ENCODE measurements at places on chromosomes 3 and 15. TPM values are rescaled to one million over a fixed set of nuclear protein-coding genes. Genes with fewer than 3 reads are reported as not detected.

GRCh38 chr3:170180079-170180907 lies 1.2 kb downstream of the PHC3 start:
- no peaks in the 10 kb centered on the region for H3K36me3 ChIP-seq
- peak overlapping the region; percentile 97 for H3K27ac ChIP-seq
- no peaks in the 10 kb centered on the region for H3K27me3 ChIP-seq
- DNase-seq, result no peak

- no peak for DNase-seq
- peaks cover 21% of the 10 kb centered on the region for H3K4me1 ChIP-seq
- no peaks in the 10 kb centered on the region for H3K36me3 ChIP-seq
- no peaks in the 10 kb centered on the region for H3K27me3 ChIP-seq
- no peak overlapping the region for H3K27ac ChIP-seq
These were observed 17.8 kb downstream of the USP3 start for GRCh38 chr15:63522225-63522578.

GRCh38 chr3:172391592-172392302 lies 56.5 kb downstream of the GHSR start:
- no peak overlapping the region for H3K4me3 ChIP-seq
- H3K27ac ChIP-seq, result no peak overlapping the region
- H3K27me3 ChIP-seq, result no peaks in the 10 kb centered on the region

Gene SI
- total RNA-seq, result 1.7 TPM

DNA sequence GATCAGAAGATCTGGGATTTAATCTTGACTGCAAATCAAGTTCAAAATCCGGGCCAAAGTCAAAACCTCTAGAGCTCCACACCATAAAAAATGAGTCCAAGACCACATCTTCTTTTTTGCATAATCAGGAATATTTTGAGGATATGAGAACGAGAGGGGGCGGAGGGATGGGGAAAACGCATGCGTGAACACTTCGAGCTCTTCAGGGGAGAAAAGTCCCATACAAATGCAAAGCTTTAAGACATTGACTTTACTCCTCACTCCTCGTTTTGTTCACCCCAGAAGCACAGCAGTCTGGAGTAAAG lies 68.2 kb downstream of the SUMF1 start:
- H3K27me3 ChIP-seq, result no peaks in the 10 kb centered on the region
- no peak for DNase-seq
- no peak overlapping the region for H3K4me3 ChIP-seq
- H3K4me1 ChIP-seq, result no peaks in the 10 kb centered on the region
- H3K36me3 ChIP-seq, result no peaks in the 10 kb centered on the region
- no peak overlapping the region for H3K27ac ChIP-seq

Gene FGF12
- 0.41 TPM for total RNA-seq

DNA sequence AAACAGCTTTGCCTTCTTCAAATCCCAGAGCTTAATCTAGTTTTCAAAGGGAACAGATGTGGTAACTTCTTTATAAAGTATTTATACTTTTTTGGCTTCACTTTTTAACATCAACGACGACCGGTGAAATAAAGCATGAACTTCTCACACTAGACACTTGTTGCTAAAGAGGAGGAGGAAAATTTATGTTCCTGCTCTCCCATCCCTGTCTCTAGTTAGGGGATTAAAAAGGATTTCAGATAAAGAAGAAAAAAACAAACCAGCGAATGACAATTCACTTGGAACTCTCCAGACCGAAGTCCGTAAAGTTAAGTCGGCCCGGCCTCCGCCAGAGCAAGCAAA lies 672 bp downstream of the NEDD4 start:
- H3K27ac ChIP-seq, result no peak overlapping the region
- H3K4me1 ChIP-seq, result peaks cover 14% of the 10 kb centered on the region
- H3K4me3 ChIP-seq, result peak overlapping the region; percentile 68
- DNase-seq, result no peak
- H3K27me3 ChIP-seq, result no peaks in the 10 kb centered on the region

GRCh38 chr3:51380601-51381332 lies 4.3 kb upstream of the MANF start:
- H3K27ac ChIP-seq, result no peak overlapping the region
- no peaks in the 10 kb centered on the region for H3K36me3 ChIP-seq
- DNase-seq, result no peak
- H3K27me3 ChIP-seq, result no peaks in the 10 kb centered on the region
- peaks cover 6% of the 10 kb centered on the region for H3K4me1 ChIP-seq
- H3K4me3 ChIP-seq, result no peak overlapping the region

Gene PRICKLE2
- total RNA-seq, result 6.0 TPM

Gene SLC12A8
- total RNA-seq, result 23.3 TPM

- DNase-seq, result no peak
- peaks cover 42% of the 10 kb centered on the region for H3K4me1 ChIP-seq
- H3K4me3 ChIP-seq, result peak overlapping the region; percentile 26
These were observed 610 bp downstream of the LIPC start for GRCh38 chr15:58432401-58432800.

Gene CHRM5
- total RNA-seq, result not detected

DNA sequence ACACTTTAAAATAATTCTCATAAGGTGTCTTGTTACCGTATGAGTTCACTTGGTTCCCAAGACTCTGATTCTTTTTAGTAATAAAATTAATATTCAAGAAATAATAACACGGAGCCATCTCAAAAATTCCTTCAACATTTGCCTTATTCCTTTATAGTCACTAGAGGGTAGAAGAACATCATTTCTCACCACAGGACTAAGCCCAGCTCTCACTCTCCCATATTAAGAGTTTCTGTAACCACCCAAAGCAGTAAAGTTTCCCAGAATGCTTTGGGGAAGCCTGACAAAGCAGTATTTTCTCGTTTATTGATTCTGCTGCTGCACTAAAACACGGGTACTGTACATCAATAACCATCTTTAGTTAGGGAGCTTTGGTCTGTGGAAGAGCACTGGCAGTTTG lies 114.9 kb downstream of the MCTP2 start:
- H3K36me3 ChIP-seq, result no peaks in the 10 kb centered on the region
- no peaks in the 10 kb centered on the region for H3K4me1 ChIP-seq
- no peaks in the 10 kb centered on the region for H3K27me3 ChIP-seq
- DNase-seq, result no peak

DNA sequence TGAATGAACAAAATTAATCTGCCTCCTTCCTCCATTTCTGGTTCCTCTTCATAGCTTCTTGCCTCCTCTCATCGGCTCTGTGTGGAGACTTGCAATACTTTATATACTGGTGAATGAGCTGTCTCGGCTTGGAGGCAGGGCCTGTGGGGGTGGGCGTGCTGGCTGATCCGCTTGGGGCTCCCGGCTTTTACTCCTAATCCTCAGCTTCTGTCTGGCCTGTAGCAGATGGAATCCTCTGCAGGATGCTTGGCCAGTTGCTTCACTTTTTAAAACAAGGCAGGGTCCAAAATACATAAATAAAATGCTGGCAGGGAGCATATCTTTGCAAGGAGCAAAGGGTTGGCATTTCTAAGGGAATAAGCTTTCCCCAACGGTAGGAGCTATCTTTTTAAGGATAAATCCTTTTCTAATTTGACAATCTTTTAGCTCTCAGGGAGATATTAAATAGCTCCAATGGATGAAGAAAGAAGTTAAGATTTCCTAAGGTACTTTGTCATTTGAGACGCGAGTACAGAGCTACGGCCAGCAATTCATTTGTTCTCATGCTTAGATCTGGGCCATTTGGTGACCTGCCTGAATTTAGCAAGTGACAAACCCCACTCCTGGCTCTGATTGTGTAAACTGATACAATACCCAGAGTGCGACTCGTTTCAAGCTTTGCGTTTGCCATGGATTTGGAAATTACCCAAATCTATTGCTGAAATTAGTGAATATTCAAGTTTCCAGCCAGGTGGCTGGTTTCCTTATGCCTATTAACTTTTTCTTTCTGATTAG lies 18.9 kb downstream of the SV2B start:
- H3K4me1 ChIP-seq, result no peaks in the 10 kb centered on the region
- no peaks in the 10 kb centered on the region for H3K27me3 ChIP-seq
- no peak overlapping the region for H3K4me3 ChIP-seq
- no peaks in the 10 kb centered on the region for H3K36me3 ChIP-seq
- no peak overlapping the region for H3K27ac ChIP-seq
- no peak for DNase-seq

GRCh38 chr3:52090933-52091468 lies 34.6 kb upstream of the DUSP7 start:
- 0 out of 2 replicates have a peak, but pooled peaks cover 4% of the 10 kb centered on the region for H3K4me1 ChIP-seq
- H3K27ac ChIP-seq, result no peak overlapping the region
- no peaks in the 10 kb centered on the region for H3K36me3 ChIP-seq
- no peak for DNase-seq
- no peaks in the 10 kb centered on the region for H3K27me3 ChIP-seq

- DNase-seq, result no peak
- no peak overlapping the region for H3K4me3 ChIP-seq
- H3K27ac ChIP-seq, result no peak overlapping the region
- H3K36me3 ChIP-seq, result no peaks in the 10 kb centered on the region
- no peaks in the 10 kb centered on the region for H3K27me3 ChIP-seq
- H3K4me1 ChIP-seq, result peaks cover 42% of the 10 kb centered on the region
These were observed 253.2 kb upstream of the UBE2E1 start for GRCh38 chr3:23552506-23552905.

- peaks cover 8% of the 10 kb centered on the region for H3K4me1 ChIP-seq
- no peaks in the 10 kb centered on the region for H3K27me3 ChIP-seq
- peak; percentile 42 for DNase-seq
- H3K36me3 ChIP-seq, result no peaks in the 10 kb centered on the region
- peak overlapping the region; percentile 68 for H3K27ac ChIP-seq
These were observed 780 bp downstream of the TIPARP start for GRCh38 chr3:156674911-156675829.

Gene CMTM8
- 28.5 TPM for total RNA-seq

DNA sequence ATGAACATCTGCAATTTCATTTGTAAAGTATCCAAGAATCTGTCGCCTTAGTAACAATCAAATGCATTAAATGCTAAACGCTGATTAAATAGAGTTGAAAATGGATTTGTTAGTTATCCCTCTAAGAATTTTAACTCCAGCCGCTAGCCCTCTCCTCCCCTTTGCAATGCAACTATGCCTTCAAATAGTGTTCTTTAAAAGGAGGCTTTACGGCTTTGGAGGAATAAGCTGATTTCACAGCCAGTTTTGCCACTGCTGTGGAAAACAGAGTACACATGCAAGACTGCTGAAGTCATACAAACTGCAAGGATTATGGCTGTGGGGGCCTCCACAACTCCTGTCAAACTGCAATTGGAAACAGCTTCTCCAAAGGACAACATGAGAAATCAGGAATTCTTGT lies 89.2 kb downstream of the CERS3 start:
- no peaks in the 10 kb centered on the region for H3K36me3 ChIP-seq
- DNase-seq, result no peak
- H3K4me3 ChIP-seq, result no peak overlapping the region
- no peaks in the 10 kb centered on the region for H3K4me1 ChIP-seq

DNA sequence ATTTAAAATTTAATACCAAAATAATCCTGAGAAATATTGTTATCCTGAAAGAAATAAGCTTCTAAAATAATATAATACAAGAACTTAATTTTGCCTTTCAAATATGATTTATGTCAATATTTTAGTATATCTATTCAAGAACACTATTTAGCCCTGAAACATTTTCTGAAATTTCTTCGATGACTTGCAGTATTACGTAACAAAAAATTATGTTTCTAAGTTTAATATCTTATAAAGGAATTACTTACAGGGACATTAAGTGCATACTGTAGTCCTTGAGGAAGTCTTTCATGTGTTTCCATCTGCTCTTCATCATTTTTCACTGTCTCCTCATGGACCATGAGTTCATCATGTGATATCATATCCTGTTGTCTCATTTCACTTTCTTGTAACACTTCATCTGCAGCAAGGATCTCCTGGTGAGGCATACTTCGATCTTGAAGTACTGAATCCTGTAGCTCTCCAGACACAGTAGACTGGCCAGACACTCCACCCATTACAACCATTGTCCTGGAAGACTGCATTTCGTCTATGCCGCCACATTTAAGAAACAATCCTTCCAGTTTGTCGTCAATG lies 62.0 kb downstream of the ZNF148 start:
- no peaks in the 10 kb centered on the region for H3K27me3 ChIP-seq
- no peaks in the 10 kb centered on the region for H3K4me1 ChIP-seq
- no peak overlapping the region for H3K27ac ChIP-seq
- H3K4me3 ChIP-seq, result no peak overlapping the region

- no peak overlapping the region for H3K4me3 ChIP-seq
- no peaks in the 10 kb centered on the region for H3K27me3 ChIP-seq
- H3K4me1 ChIP-seq, result 0 out of 2 replicates have a peak, but pooled peaks cover 4% of the 10 kb centered on the region
- H3K36me3 ChIP-seq, result no peaks in the 10 kb centered on the region
- DNase-seq, result no peak
- H3K27ac ChIP-seq, result no peak overlapping the region
These were observed 62.7 kb upstream of the GK5 start for GRCh38 chr3:142287866-142288638.

DNA sequence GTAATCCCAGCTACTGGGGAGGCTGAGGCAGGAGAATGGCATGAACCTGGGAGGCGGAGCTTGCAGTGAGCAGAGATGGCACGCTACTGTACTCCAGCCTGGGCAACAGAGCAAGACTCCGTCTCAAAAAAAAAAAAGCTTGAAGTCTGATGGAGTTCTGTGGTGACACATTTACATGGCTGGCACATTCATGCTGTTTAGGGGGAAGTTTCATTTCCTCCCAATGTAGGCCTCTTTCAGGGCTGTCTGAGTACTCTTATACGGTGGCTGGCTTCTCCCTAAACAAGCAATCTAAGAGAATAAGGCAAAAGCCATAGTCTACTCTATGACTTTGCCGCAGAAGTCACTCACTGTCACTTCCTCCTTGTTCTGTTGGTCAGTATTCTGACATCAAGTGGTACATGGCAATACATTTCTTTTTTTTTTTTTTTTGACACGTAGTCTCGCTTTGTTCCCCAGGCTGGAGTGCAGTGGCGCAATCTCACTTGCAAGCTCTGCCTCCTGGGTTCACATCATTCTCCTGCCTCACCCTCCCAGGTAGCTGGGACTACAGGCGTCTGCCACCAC lies 41.2 kb downstream of the OIP5 start:
- no peaks in the 10 kb centered on the region for H3K4me1 ChIP-seq
- H3K36me3 ChIP-seq, result no peaks in the 10 kb centered on the region
- H3K27me3 ChIP-seq, result no peaks in the 10 kb centered on the region
- DNase-seq, result no peak
- H3K27ac ChIP-seq, result no peak overlapping the region
- H3K4me3 ChIP-seq, result no peak overlapping the region

DNA sequence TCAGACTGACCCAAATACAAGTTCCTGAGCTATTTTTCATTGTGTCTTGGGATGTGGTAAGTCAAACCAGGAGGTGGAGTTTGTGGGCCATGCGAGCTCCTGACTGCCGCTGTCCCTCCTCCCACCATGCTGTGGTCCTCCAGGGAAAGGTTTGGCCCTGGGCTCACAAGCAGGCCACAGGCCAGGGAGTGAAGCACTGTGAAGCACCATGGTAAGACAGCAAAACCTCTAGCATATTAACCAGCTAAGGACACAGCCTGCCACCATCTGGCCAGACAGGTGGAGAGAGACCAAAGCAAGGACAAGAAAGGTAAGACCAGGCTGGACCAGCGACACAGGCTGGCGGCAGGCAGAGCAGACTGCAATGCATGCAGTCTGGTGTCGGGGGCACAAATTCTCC lies 15.3 kb downstream of the RAB43 start:
- H3K27me3 ChIP-seq, result no peaks in the 10 kb centered on the region
- H3K4me1 ChIP-seq, result no peaks in the 10 kb centered on the region
- no peak overlapping the region for H3K27ac ChIP-seq
- DNase-seq, result peak; percentile 37
- no peaks in the 10 kb centered on the region for H3K36me3 ChIP-seq

GRCh38 chr15:101446518-101447167 lies 42.9 kb downstream of the PCSK6 start:
- peak; percentile 51 for DNase-seq
- peak overlapping the region; percentile 73 for H3K27ac ChIP-seq
- H3K27me3 ChIP-seq, result no peaks in the 10 kb centered on the region
- no peaks in the 10 kb centered on the region for H3K36me3 ChIP-seq
